Mesothelial cell of epicardium (in vitro differentiated cells): ENCODE measurements at places on chromosomes 4 and X. TPM values are rescaled to one million over a fixed set of nuclear protein-coding genes. Genes with fewer than 3 reads are reported as not detected.

The PPARGC1A gene
- 3.1 to 3.7 TPM (median 3.4 TPM) in 3 replicates for total RNA-seq

The PYURF gene
- 56.1 to 58.9 TPM (median 57.6 TPM) in 3 replicates for total RNA-seq

The C4orf54 gene
- total RNA-seq: 0.02 to 0.04 TPM (median 0.04 TPM) in 3 replicates

The HHIP gene
- total RNA-seq: 3.5 to 4.0 TPM (median 3.5 TPM) in 3 replicates

The IL2 gene
- not detected in 3 replicates for total RNA-seq

The SAGE1 gene
- not detected in 3 replicates for total RNA-seq

The HNRNPD gene
- 338 to 352 TPM (median 344 TPM) in 3 replicates for total RNA-seq

The ANK2 gene
- 9.2 to 11.8 TPM (median 10.4 TPM) in 3 replicates for total RNA-seq

The KLHL2 gene
- 9.9 to 12.6 TPM (median 11.8 TPM) in 3 replicates for total RNA-seq

The ZNF595 gene
- 8.1 to 10.3 TPM (median 10.1 TPM) in 3 replicates for total RNA-seq

The CFAP47 gene
- 0.27 to 0.54 TPM (median 0.34 TPM) in 3 replicates for total RNA-seq

DNA sequence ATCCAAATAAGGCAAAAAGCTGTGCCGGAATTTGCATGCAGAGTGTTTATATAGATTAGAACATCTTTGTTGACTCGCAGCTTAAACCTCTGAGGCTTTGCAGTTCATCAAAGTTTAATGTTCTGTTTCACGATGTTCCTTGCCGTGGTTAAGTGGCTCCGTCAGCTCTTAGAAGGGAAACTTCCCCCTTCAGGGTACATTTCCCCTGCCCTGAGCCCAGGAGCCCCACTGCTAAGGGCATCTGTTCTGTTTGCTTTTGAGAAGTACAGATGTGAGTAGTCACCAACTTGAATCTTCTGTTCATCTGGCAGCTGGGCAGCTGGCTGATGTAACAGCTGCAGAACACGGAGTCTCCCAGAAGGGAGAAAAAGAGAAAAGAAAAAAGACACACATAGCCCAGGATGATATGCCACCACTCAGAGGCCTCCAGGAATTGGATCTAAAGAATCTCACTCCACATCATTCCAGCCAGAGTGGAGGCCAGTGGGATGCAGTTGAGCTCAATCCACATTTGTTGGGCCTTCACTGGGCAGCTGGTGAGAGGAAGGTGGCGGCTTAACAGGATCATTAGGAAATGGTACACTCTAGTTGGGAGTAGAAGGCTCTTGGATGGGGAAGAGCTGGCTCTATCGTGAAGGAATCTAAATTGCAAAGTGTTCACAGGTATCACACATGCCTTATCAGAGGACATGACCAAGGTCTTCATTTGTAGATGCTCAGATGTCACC, 178.7 kb upstream of the RBPJ start:
- DNase-seq: no peak

GRCh38 chr4:138275963-138276621, 33.9 kb upstream of the SLC7A11 start:
- DNase-seq: no peak

- no peak for DNase-seq
Observed at GRCh38 chr4:165288226-165288625, 39.2 kb upstream of the MSMO1 start.

DNA sequence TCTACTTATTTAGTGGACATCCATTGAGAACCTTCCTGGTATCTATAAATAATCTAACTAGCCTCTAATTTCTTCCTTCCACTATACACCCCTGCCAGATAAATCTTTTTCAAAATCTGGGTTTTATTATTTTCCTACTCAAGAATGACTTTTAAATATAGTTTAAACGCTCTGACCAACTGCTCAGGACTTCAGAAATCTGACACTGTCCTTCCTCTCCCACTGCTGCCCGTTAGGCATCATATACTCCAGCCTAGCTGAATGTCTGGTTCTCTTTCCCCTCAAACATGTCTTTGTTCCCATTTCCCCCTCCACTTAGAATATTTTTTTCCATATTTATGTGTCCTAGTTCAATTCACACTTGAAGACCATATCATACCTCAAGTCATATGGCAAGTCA, 35.2 kb upstream of the CBLL2 start:
- DNase-seq: no peak

DNA sequence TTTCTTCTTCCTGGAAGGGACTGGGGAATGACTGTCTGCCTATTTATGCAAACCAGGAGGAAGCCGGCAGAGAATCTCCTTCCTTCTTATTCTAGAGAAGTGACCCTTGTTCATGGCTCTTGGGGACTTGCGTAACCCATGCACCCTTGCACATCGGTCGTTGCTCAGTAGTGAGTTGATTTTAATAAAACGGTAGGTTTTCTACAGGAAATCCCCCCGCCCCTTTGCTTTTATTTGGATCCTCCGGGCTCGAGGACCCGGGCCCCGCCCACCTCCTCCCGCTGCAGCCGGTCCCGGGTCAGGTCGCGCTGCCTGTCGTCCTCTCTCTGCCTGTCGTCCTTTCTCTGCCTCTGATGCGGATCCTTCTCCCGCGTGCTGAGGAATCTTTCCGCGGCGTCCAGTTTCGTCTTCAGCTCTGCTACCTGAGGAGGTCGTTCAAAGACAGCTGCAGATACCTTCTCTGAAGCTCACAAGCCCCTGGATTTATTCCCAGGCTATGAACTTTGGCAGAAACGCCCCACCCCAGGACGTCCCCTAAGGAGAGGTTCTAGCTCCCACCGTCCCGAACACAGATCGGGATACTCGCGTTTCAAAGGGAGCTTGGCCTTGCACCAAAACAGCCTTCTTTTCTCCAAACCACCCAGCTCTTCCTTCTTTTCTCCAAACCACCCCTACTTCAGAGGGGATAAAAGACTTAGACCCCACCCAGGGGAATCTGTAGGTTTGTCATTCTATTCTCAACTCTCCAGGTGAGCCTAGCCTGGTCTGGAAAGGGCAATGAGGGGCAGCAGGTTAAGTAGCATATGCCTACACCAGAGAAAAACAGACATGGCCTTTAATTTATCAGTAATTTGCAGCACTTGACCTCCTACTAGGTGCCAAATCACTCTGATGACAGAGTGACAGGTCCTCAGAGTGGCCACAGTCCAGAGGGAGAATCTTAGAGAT, 7.0 kb downstream of the TNIP3 start:
- peak; percentile 21 for DNase-seq

- no peak for DNase-seq
Observed at GRCh38 chr4:48778431-48779094, 1.5 kb downstream of the FRYL start.

DNA sequence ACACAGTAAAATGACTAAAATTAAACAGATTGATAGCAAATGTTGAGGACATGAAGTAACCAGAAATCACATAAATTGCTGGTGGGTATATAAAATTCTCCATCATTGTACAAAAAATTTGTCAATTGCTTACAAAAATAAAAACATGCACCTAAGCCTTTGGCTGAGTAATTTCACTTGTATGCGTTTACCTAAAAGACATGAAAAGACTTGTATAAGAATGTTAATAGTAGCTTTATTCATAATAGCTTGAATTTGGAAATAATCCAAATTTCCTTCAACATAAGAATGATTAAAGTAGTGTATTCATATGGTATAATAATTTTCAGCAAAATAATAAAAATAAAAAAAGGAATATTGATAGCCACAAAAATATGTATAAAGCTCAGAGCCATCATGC, 37.7 kb downstream of the PDHA2 start:
- DNase-seq: no peak

GRCh38 chrX:97400492-97400891, 516.8 kb downstream of the RPA4 start:
- no peak for DNase-seq

GRCh38 chr4:7281691-7282665, 89.6 kb downstream of the SORCS2 start:
- no peak for DNase-seq

- DNase-seq: no peak
Observed at GRCh38 chr4:7337196-7338058, 97.3 kb downstream of the PSAPL1 start.

DNA sequence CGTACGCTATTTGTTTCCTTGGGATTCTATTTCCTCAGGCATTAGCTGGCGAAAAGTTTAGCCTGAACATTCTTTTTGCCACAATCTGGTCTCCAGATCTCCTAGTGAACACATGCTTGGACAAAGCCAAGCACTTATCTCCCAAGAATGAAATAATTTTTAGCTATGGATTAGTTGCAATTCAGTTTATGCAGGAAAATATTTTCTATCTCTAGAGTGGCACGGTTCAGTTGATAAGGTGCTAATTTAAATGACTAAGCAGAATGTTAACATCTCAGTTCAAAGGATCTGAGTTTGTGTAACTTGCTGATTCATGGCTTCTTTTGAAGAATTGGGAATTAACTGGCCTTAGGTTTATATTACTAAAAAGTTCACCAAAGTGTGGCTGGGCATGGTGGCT, 58.1 kb upstream of the JADE1 start:
- no peak for DNase-seq

DNA sequence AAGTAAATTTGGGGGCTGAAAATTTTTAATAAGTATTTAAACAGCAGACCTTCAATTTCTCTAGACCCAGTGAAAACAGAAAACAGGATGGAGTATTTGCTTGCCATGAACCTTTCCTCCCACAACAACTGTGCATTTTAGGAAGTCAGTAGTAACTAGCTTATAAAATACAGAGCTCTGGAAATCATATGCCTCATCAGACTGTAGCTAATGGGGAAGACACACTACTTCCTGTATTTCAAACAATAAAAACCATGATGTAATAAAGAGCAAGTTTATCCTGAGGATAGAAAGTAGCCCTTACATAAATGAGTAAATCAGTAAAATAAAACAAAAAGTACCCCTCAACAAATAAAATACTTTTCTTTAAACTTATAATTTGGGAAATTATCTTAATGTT, 280.1 kb upstream of the ZFP42 start:
- DNase-seq: no peak

- no peak for DNase-seq
Observed at GRCh38 chr4:174764105-174764729, 64.8 kb downstream of the GLRA3 start.

DNA sequence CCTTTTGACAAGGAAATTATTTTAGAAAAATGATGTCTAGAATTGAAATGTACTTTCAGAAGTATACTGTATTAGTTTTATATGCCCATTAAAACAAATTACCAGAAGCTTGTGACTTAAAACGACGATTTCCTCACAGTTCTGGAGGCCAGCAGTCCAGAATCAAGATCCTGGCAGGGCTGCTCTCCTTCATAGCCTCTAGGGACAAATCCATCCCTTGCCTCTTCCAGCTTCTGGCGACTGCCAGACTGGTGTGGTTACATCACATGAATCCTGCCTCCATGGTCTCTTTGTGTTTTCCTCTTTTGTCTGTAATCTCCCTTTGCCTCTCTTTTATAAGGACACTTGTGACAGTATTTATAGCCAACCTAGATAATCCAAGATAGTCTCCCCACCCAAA, 97.1 kb downstream of the IQCM start:
- DNase-seq: no peak

GRCh38 chr4:154421618-154422017, 70.0 kb downstream of the DCHS2 start:
- DNase-seq: no peak

DNA sequence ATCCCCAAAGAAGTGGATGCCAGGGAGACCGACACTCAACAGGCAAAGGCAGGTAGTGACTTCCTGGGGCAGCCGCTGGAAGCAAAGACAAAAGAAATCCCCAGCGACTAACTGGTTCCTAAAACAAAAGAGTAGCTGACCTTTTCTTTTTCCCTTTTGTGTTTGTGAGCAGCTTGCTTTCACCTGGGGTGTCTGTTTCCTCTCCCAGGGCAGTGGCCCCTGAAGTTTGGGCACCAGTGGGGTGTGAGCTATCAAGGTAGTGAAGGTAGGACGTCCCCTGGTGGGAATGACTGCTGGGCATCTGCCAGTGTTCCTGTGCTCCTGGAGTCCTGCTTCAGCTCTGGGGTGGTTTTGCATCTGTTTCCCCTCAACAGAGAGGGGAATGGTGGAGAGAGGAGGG, 41.6 kb upstream of the STIM2 start:
- no peak for DNase-seq

DNA sequence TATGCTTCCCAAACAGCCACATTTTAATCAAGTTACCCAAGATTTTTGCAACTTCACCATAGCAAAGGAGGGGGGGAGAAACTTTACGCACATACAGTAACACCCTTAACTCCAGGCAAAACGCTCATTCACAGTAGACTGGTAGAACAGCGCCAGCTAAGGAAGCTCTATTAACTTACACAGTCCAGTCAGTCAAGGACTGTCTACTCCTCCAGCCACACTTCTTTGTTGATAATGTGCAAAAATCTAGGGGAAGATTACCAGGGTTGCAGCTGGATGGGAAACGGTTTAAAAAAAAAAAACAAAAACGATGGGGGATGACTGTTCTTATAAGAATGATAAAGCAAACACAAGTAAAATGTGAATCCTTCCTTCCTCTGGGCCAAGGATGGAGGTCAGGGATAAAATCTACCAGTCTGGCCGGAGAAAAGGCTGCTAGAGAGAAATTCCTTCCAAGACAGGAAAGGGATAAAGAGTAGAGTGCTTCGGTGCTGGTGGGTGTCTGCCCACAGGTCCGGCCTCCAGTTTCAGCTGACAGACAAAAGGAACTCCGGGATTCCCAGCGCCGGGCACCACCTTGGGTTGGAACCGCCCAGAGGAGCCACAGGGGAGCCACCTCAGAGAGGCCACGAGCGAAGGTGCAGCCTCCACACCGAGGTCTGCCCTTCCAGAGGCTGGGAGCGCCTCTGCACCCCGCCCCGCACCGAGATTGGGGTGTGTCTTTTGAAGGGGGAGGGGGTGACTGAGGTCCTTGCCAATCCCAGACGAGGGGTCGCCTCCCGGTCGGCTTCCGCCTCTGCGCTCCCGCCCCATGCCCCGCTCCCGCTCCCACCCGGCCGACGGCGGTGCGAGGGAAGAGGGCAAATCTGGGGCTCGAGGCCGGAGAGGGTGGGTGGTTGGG, 811 bp downstream of the ANKRD50 start:
- DNase-seq: peak; percentile 42

GRCh38 chr4:94711635-94712034, 46.1 kb upstream of the BMPR1B start:
- DNase-seq: no peak

GRCh38 chr4:83679254-83679653, 143.3 kb downstream of the GPAT3 start:
- no peak for DNase-seq

GRCh38 chr4:2251073-2251794, 9.3 kb upstream of the HAUS3 start:
- no peak for DNase-seq

GRCh38 chrX:35829501-35829900, 31.4 kb downstream of the MAGEB16 start:
- DNase-seq: no peak

- no peak for DNase-seq
Observed at GRCh38 chr4:5142726-5143125, 91.4 kb downstream of the STK32B start.

GRCh38 chr4:71004281-71004851, 10.9 kb downstream of the DCK start:
- DNase-seq: no peak

GRCh38 chrX:133538148-133538547, 122.9 kb upstream of the GPC4 start:
- DNase-seq: no peak

- no peak for DNase-seq
Observed at GRCh38 chrX:13360146-13360545, 40.3 kb upstream of the ATXN3L start.

- no peak for DNase-seq
Observed at GRCh38 chr4:134200811-134201215, 776 bp downstream of the PABPC4L start.
